Chondrocyte (in vitro differentiated cells): ENCODE measurements at places on chromosomes 2 and 18. TPM values are rescaled to one million over a fixed set of nuclear protein-coding genes. Genes with fewer than 3 reads are reported as not detected.

BCL11A gene
- 11.1 to 15.4 TPM (median 13.4 TPM) in 3 replicates for total RNA-seq

TRPM8 gene
- total RNA-seq, result 0.15 TPM in 1 of 3 replicates, not detected in the others

RAB17 gene
- total RNA-seq, result 0.25 to 0.95 TPM (median 0.68 TPM) in 3 replicates

GAD1 gene
- total RNA-seq, result not detected in 3 replicates

TEX44 gene
- total RNA-seq, result not detected in 3 replicates

CRYGC gene
- total RNA-seq, result not detected in 3 replicates

RESP18 gene
- total RNA-seq, result not detected in 3 replicates

CDH2 gene
- total RNA-seq, result 175 to 208 TPM (median 198 TPM) in 3 replicates
